HEK293T (cell line): ENCODE measurements at places on chromosomes 12 and 14.

DNA sequence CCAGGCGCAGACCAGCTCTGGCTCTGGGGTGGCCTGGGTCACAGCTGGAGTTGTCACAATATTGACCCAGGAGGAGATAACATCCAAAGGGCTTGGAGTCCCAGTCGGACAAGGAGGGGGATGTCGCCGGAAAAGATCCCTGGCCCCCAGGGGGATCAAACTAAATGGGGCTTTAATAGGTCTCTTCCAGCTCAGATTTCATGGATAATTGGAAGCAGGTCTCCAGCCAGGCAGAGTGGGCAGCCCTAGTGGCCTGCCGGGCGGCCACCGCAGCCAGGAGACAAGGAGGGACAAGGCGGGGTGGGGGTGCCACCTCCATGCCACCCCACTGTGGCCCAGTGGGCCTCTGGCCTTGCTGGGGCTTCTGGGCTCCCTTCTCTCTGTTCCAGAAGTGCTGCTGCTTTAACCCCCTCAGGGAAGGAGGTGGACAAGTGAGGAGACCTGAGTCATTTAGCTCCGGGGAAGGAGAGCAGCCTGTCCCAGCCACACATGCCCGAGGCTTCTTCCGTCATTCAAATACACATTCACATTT lies 23.1 kb upstream of the PGF start:
- peak; percentile 26 for DNase-seq

DNA sequence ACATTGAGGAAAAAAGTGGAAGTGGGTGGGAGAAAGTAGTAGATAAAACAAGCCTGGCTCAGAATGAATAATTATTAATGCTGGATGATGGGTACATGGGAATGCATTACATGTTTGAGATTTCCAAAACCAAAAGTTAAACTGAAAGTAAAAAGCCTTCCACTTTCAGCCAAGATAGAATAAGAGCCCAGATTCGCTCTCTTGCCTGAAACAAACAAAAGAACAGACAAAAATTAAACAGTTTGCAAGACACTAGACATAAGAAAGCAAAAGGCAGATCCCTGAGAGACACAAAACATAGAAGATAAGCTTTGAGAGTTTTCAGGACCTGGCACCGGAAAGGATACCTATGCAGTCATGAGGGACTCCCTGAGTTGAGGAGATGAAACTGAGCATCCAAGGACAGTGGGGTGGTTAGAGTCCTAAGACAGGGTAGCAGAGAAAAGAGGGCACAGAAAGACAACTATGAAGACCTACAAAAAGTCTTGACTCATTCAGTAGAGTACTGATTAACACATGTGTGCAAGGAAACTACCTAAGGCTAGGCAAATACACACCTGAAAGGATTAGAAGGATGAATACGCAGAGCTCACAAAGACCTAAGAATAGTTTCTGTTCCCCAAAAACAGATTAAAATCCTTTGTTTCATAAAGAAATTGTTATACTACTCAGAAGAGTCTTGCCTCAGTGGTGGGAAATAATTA lies 54.1 kb downstream of the CEP83 start:
- no peak for DNase-seq

GRCh38 chr14:72723858-72724530 lies 169.9 kb downstream of the DPF3 start:
- DNase-seq, result no peak

DNA sequence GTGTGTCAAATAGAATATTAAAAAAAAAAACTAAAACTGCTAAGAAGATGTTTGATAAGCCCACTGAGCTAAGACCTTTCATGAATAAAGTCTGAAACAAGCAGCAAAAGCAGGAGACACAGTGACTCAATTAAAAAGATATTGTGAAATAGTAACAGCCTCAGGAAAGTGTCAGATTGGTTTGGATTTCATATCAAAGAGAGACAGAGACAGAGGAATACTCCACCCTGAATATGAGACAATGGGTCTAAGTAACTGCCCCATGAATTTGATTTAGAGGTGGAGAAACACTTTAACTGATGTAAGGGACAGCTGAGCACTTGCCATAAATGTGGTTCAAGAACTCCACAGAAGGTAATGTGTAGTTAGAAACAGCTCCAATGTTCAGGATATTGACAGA lies 277.9 kb upstream of the FOXG1 start:
- DNase-seq, result no peak

DNA sequence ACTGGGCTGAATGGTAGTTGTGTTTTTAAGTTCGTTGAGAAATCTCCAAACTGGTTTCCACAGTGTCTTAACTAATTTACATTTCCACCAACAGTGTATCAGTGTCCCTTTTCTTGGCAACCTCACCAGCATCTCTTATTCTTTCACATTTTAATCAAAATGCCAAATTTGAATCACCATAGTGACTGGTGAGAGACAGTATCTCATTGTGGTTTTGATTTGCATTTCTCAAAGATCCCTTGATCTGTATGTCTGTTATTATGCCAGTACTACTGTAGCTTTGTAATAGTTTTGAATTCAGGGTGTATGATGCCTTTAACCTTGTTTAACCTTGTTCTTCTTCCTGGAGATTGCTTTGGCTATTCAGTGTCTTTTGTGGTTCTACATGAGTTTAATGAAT lies 2.2 kb upstream of the EIF2S3B start:
- DNase-seq, result no peak

DNA sequence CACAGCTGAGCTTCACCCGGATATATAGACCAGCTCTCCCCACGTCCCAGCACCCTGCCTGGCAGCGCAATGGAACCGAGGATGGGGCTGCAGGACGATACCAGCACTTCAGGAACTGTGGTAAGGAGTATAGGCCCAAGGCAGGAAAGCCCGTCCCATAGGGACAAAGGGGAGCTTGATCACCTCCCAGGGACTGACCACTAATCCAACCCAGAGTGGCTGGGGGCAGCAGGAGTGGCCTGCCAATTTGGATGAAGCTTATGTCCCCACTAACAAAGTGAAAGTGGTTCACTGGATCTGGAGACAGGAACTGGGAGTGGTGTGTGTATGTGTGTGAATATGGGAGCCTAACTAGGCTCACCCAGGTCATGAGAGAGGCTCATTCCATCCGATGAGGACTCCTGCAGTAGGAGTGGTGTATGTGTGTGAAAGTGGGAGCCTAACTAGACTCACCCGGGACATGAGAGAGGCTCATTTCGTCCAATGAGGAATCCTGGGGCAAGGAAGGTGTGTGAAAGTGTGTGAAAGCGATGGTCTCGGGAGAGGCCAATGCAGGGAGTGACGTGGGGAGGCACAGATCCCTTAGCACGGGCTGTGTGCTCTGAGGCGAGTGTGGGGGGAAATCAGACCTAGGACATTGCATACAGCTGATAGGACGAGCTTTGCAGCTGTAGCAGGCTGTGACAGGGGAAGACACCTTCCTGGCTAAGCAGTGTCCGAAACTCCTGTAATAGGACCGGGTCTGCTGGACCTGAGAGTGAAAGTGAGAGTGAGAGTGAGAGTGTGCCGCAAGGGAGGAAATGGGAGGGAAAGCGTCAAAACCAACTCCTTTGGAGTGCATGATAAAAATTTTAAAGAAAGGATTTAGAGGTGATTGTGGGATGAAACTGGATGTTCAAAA lies 25.7 kb downstream of the KLRK1 start:
- no peak for DNase-seq

- DNase-seq, result no peak
Measured at GRCh38 chr14:91125271-91125660, 11.4 kb downstream of the DGLUCY start.

GRCh38 chr12:91037276-91037675 lies 20.5 kb downstream of the KERA start:
- DNase-seq, result no peak

GRCh38 chr12:96395236-96395635 lies 5.0 kb downstream of the CDK17 start:
- DNase-seq, result no peak

GRCh38 chr12:98343002-98343567 lies 172.3 kb upstream of the TMPO start:
- DNase-seq, result no peak

DNA sequence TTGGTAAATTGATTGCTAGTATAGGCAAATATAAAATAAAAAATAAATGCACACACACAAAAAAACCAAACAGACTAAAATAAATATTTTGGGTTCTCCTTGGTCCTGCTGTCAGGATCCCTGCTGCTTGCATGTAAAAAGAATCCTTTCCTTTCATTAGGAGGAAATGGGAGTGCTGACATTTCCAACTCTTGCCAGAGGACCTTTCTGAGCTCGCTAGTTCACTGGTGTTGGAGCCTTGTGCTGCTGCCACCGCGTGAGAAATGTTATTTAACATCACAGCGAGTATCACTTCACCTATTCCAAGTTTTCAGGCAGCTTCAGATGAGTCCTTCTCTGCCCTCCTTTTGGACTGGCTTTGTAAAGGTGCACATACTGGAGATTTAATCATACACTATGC lies 358.9 kb downstream of the NPAS3 start:
- no peak for DNase-seq

- DNase-seq, result peak; percentile 47
Measured at GRCh38 chr12:119060847-119061796, 79.8 kb downstream of the SRRM4 start.

DNA sequence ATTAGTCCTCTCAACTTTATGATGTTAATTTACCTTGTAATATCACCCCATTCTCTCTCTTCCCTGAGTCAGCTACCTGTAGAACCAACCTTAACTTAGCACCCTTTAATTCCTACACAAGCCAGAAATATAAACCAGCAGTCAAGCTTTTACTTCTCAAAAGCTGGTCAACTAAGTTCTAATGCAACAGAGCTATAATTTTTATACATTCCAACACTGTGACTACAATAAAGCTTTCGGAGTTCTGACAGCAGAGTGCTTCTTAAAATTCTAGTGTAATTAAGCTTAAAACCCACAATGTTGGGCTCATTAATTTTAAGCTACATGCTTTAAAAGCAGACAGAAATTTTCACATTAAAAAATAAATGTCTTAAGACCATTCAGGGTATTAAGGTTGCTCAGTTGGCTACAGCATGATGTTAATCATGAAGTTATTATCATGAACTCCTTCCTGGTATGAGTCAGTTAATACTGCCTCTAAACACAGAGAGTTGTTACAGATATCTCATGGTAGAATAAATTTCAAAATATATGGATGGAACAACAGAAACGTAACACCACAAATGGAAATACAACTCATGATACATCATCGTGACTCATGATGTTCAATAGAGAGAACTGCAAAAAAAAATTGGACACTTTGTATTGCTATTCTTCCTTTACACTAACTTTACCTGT lies 126.7 kb downstream of the EPS8 start:
- no peak for DNase-seq

GRCh38 chr14:33406766-33407165 lies 468.1 kb downstream of the NPAS3 start:
- DNase-seq, result no peak

DNA sequence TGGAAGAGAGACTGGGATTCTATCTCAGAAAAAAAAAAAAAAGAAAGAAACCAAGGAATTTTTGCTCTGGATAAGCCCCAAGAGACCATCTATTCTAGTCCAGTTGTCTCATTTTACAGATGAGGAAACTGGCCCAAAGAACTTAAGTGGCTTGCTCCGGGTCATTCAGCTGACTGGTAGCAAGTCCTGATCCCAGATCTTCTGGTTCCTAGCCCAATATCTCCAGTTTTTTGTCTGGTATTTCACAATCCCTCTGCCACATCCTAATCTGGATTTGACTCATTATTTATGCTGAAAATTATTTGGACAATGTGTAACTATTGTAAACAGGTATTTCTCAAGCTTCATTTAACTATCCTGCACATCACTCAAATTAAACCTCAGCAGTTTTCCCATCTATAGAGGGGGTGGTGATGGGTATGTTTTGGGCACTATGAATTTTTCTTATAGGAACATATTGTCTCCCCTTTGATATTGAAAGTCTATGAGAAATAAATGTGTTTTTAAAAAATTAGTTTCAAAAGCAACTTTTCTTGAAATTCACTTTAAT lies 43.4 kb downstream of the PPP2R5E start:
- DNase-seq, result no peak

DNA sequence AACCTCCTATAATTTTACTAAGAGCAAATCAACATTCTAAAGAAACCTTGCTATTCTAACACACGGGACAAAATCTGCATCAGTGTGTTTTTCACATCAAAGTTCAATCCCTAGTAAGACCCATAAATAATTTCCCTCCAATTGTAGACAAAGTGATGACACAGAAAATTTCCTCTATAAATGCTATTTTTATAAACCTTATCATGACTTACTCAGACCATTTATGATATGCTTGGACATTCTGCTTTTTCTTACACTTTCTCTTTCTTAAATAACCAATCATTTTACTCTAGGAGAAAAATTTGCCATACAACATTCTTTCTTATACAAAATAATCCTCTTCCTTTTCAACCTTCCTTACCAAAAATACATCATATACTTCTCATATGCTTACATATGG lies 67.0 kb downstream of the SDR9C7 start:
- DNase-seq, result no peak
